ENCODE measurements at places on chromosomes 5 and 9.
A peak's percentile ranks its signal among the peaks of the same experiment; 100 is the strongest.

DNA sequence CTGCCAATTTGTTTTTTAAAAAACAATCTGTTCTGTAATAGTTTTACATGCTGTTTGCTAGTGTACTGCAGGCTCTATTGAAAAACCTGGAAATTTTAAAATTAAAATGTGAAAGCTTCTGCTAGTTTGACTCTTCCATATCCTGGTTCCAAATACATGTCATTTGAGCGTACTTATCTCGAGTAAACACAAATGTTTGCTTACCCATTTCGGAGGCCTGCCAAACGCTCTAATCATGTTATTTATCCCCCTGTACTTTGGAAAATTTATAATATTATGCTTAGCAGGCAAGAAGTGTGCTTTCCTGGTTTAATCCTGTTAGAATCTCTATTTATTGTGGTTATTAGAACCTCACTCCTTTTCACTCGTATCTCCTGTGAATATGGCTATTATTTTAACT, 476.8 kb upstream of the CYLC2 start:
- no peak for DNase-seq

GRCh38 chr9:16809912-16810610, 60.4 kb downstream of the BNC2 start:
- no peak for DNase-seq

GRCh38 chr9:90420768-90421513, 221.7 kb downstream of the DIRAS2 start:
- no peak for DNase-seq

GRCh38 chr9:101791938-101792337, 53.5 kb upstream of the GRIN3A start:
- DNase-seq = peak; percentile 71

- DNase-seq = no peak
These were observed 96.3 kb upstream of the RANBP3L start for GRCh38 chr5:36397901-36398536.

DNA sequence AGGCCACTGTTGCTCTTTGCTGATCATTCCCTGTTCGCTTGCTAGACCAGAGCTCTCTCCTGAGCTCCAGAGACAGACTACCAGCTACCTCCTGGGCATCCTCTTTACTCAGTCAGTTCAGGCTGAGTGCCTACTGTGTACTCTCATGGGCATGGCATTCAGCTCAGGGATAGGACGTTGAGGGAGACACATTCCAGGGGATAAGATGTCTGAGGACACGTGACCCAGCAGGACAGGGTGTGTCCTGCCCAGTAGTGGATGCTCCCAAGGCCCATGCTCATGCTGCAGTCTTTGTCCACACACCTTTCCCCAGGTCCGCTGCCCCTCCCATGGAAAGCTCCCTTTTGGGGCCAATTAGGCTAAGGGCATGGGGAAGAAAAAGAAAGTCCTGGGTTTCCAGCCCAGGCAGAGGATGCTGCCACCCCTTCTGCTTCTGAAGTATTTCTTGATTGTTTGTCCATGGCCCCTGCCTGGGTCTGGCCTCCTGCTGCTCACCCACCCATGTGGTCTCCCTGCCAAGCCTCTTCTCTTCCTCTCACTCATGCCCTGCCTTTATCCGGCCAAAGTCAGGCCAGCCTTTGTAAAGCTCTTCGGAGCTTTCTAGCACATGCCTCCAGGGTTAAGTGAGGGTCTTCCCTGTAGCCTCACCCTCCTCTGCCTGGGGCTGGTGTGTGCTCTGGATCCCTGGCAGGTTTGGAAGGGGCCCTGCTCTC, 60.5 kb upstream of the PITX1 start:
- no peak for DNase-seq

GRCh38 chr9:132041798-132042197, 37.9 kb downstream of the MED27 start:
- DNase-seq = no peak

DNA sequence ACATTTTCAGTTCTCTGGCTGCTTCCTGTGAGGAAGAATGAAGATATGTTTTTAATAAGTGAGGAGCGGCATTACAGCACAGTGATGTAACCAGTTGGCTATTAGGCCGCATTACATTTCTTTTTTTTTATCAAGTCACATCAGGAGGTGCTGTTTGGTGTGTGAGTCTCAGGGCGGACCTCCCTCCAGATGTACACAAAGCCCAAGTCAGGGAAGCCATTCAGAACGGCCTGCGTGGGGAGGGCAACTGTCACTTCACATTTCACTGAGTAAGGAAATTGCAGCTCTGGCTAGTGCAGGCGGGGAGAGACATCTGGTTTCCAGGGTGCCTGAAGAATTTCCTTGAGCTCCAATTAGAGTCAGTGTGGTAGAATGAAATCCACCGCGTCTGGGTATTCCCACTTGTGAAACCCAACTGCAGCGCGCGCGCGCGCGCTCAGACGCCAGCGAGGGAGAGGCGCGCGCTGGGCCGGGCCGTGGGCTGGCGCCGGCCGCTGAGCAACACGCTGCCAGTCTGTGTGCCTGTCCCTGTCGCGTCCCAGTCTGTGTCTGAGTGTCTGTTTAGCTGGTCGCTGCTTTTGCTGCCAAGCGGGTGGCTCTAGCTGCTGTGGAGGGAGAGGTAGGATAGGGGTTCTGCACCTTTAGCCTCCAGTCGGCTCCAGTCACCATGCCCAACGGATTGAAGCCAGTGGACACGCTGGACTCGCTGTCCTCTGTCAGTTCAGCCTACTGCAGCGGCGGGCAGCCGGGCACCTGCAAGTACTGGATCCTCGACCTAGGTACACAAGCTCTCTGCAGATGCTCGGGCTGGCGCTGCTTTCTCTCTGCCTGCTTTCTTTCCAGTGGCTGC, 140.8 kb upstream of the OTULINL start:
- DNase-seq = peak; percentile 47

DNA sequence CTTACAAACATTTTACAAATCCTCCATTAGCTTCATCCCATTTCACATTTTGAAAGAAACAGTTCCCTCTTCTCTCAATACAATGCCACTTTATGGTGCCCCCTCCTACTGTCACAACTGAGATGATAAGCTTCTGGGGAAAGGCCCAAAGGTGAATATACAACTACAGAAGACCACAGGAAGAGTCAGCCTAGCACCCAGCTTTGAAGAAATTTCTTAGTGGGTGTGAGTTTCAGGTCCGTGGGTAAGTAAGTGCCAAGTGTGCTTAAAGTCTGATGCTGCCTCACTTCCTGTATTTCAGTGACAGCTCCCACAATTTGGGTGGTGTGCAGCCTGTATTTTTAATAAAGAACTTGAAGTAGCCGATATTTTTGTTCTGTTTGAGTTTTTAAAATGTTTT, 68.1 kb downstream of the ARHGEF28 start:
- DNase-seq = no peak

DNA sequence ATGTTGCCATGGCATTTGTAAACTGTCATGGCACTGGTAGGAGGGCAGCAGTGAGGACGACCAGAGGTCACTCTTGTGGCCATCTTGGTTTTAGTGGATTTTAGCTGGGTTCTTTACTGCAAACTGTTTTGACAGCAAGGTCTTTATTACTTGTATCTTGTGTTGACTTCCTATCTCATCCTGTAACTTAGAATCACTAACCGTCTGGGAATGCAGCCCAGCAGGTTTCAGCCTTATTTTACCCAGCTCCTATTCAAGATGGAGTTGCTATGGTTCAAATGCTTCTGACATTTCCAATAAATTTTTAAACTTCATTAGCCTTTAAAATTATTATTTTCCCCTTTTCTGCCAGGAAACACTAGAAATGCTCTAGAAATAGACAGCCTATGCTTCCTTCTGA, 839.1 kb downstream of the NR2F1-AS1 start:
- DNase-seq = no peak

GRCh38 chr5:155259648-155260047, 246.1 kb downstream of the KIF4B start:
- DNase-seq = no peak

GRCh38 chr9:127059765-127060361, 62.6 kb downstream of the ANGPTL2 start:
- no peak for DNase-seq

DNA sequence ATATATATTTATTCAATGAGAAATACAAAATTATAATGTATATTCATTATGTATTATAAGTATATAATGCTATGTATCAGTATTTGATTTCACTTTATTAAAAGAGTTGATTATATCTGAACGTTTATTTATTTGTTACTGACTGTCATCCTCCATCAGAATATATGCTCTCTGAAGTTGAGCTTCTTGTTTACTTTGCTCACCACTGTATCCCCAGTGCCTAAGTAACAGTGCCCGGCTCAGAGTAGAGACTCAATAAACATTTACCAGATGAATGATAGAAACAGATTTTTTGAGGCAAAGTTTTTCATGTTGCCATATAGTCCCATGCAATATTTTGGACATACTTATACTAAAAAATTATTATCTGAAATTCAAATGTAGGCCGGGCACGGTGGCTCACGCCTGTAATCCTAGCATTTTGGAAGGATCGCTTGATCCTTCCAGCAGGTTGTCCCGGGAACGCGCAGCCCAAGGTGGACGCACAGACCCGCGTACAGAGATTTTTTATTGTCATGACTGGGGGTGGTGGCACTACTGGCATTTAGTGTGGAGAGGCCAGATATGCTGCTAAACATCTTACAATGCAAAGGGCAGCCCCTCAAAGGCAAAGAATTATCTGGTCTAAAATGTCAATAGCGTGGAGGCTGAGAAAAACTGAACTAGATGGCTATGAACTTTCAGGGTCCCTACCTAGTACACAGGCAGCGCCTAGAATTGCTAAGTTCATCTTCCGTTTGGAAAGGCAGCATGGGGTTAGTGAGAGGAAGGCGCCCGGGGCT, 761 bp upstream of the DNAJC25 start:
- peak; percentile 19 for DNase-seq

- no peak for DNase-seq
These were observed 76.1 kb downstream of the NREP start for GRCh38 chr5:111680737-111681413.

- no peak for DNase-seq
These were observed 49.3 kb downstream of the GRAMD2B start for GRCh38 chr5:126472538-126472889.

GRCh38 chr9:99852617-99853016, 30.9 kb downstream of the NR4A3 start:
- DNase-seq = no peak

DNA sequence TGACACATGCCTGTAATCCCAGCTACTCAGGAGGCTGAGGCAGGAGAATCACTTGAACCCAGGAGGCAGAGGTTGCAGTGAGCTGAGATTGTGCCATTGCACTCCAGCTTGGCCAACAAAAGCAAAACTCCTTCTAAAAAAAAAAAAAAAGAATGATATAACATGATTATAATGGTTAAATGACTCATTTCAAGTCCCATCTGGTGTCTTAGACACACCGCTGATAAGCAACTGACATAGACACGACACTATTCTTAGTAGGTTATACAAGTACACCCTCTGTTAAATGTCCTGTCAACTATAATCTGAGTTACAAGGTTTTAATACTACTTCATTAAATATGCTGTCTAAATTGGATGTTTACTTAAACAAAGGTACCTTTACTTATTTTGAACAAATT, 405.3 kb upstream of the CLINT1 start:
- DNase-seq = no peak

- no peak for DNase-seq
These were observed 274.3 kb downstream of the ISL1 start for GRCh38 chr5:51657340-51658240.

DNA sequence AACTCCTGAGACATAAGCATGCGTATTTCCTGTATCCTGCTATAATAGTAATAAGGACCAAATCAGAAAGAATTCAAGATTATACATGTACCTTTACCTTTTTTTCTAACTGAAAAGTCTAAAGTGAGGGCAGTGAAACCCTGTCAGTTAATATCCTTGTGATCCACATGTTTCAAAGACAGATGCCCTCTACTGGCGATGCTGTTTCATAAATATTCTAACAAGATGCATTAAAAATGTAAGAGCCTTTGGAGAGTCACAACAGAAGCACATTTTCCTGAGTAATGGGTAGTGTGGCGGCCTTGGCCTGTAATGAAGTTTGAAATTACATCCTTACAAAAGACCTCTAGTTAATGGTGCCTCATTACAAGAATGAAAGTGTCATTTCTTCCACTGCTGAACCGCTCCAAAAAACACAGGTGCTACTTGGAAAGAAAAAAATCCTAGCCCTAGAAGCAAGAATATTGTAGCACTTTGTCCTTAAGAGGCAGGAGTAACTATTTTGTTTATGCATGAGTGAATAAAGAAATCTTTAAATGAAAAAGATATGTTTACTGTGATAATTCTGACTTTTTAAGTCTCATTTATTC, 232.6 kb downstream of the EPB41L4A start:
- peak; percentile 11 for DNase-seq

- no peak for DNase-seq
These were observed 7.1 kb upstream of the UNC5A start for GRCh38 chr5:176803068-176803942.

GRCh38 chr5:90939211-90939610, 380.6 kb downstream of the ADGRV1 start:
- DNase-seq = no peak

DNA sequence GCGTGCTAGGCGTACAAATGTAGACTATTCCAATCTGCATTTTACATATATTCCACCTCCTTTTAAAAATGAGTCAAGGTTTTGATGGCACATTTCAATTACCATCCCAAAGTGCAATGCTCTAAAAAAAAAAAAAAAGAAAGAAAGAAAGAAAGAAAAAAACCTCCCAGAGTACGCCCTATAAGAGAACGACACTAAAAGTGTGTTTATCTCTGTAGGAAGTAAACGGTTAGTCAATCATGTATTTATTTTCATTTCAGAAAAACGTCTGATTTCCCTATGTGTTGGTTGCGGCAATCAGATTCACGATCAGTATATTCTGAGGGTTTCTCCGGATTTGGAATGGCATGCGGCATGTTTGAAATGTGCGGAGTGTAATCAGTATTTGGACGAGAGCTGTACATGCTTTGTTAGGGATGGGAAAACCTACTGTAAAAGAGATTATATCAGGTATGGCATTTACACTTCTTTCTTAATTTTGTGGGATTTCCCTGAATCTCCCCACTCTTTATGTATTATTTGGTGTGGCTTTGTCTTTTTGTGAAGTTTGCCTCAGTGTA, 1.1 kb downstream of the ISL1 start:
- DNase-seq = no peak

GRCh38 chr9:71910650-71911060, 338 bp downstream of the ABHD17B start:
- DNase-seq = no peak

Data from nephron progenitor cell (in vitro differentiated cells).